IPS-NIHi11 (cell line): ENCODE measurements at places on chromosomes 3 and 15.

DNA sequence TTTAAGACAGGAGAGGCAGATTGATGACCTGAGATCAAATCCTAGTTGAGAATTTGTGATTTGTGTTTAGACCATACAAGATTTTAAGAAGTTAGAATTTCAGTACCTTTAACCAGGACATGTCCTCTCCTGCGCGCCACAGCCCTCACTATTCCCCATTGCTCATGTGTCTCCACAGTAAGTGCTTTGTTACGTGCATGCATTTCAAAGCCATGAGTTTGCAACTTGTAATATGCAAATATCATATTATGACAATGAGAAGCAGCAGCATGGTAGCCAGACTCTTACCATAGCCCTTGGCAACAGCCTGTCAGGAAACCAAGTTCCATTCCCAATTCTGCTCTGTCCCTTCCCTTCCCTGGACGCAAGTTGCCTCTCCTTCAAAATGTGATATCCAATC is 73.3 kb upstream of the ATP13A5 start:
- no peak for DNase-seq

DNA sequence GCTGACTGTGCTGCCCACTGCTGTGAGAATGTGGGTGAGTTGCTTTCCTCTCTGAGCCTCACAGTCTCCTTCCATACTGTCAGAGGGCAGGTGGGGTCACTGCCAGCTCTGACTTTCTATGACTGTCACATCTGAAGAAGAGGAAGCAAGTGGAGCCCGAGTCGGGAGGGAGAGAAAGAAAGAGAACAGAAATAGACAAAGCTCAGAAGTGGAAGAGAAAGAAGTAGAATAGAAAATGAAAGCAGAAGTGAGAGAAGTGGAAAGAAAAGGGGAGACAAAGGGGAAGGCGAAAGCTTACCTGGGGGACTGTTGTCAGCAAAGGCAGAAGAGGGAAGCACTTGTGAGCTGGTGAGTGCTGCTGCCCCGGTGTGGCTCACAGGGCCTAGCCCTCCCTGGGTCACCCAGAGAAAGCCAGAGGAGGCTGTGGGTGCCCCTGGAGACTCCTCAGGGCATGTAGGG is 57.9 kb downstream of the EPHB1 start:
- DNase-seq, result no peak

DNA sequence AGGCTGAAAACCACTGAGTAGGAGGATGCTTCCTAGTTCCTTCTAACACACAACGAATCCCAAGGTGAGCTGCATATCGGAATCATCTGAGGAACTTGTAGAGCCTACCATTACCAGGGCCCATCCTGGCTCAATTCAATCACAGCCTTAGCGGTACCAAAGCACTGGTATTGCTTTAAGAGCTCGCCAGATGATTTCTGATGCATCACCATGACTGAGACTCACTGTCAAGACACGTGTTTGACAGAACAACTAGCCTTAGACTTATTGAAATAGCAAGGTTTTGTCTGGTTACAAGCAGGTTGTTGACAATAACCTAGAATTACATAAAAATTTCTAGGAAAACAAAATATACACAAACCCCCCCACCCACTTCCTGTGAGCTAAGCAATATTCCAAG is 68.5 kb downstream of the CBLB start:
- no peak for DNase-seq

- peak; percentile 76 for DNase-seq
Measured at GRCh38 chr3:47416041-47416440, 35.2 kb downstream of the PTPN23 start.

GRCh38 chr15:69805248-69805953 is 292.3 kb downstream of the TLE3 start:
- DNase-seq, result no peak

GRCh38 chr3:172582712-172583111 is 59.5 kb upstream of the TNFSF10 start:
- no peak for DNase-seq

DNA sequence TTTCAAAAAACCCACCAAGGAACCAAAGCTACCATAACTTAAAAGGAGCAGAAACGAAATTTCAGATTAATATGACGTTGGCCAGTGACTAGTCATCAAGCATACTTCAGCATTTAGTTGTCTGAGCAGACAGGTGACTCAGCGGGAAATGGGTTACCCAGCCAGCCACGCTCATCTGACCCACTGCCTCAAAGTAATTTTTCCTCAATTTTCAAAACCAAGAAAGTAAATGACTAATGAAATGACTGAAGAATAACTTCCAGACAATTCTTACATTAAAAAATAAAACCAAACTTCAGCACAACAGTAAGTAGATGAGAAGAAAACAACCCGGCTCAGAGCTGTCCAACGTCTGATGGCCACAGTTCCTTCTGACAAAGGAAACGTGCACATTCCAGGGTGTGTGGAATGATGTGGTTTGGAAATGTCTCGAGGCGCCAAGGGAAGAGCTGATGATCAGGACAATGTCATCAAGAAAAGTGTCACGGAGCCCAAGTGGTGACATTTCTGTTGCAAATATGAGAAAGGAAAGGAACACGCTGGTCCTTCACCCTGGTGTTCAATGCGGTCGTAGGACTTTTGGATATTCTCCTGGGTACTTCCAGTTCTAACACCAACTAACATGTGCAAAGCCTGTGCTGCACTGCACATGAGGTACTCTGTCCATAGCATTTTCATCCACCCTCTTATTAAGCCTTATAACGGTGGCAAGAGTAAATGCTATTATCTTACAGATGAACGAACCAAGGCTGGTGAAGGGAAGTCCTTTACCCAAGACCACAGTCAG is 79.1 kb downstream of the FOXP1 start:
- no peak for DNase-seq

- DNase-seq, result no peak
Measured at GRCh38 chr3:74693696-74694393, 79.4 kb upstream of the CNTN3 start.

DNA sequence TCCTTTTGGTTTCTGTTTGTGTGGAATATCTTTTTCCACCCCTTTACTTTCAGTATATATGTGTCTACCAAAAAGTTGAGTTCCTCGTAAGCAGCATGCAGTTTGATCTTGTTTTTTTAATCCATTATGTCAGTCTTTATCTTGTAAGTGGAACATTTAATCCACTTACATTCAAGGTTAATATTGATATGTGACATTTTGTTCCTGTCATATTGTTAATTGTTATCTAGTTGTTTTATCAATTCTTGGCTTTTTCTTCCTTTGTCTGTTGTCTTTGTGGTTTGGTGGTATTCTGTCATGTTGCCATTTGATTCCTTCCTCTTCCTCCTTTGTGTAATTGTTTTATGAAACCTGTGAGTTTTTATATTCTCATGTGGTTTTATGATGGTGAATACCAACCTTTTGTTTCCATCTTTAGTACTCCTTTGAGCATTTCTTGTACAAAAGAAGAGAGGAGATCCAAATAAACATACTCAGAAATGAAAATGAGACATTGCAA is 43.4 kb upstream of the XCR1 start:
- no peak for DNase-seq

- DNase-seq, result no peak
Measured at GRCh38 chr3:136631424-136631823, 120.8 kb downstream of the STAG1 start.
